ENCODE measurements at places on chromosomes 1 and 21. TPM values are rescaled to one million over a fixed set of nuclear protein-coding genes. Genes with fewer than 3 reads are reported as not detected.

RBM15 gene
- total RNA-seq = 43.1 TPM

DNA sequence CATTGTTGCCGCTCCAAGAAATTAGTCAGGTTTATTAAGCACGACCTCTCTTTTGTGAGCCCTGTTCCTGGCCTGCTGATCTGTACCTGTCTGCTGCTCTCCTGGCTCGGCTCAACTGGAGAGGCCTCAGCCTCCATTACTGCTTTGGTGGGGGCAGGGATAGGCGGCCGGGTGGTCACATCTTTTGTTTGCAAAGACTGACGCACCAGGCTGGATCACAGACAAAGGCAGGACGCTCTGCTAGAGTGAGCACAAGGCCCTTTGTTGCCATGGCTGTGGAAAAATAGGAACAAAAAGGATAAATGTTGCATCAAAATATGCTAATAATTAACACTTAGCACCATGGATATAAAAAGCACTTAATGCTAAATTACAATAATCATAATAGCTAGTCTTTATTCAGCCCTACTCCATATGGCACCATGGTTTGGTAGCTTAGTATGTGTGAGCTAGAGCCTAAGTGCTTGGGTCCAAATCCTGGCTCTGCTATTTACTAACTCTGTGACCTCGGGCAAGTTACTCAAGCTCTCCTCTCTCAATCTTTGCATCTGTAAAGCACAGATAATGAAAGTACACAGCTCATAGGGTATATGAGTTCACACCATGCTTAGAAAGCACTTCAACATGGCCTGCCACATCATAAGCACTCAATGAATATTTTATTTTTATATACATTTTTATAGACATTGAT lies 28.9 kb upstream of the HPDL start:
- DNase-seq = no peak
- no peak overlapping the region for H3K4me3 ChIP-seq
- no peaks in the 10 kb centered on the region for H3K27me3 ChIP-seq
- H3K36me3 ChIP-seq = no peaks in the 10 kb centered on the region

DNA sequence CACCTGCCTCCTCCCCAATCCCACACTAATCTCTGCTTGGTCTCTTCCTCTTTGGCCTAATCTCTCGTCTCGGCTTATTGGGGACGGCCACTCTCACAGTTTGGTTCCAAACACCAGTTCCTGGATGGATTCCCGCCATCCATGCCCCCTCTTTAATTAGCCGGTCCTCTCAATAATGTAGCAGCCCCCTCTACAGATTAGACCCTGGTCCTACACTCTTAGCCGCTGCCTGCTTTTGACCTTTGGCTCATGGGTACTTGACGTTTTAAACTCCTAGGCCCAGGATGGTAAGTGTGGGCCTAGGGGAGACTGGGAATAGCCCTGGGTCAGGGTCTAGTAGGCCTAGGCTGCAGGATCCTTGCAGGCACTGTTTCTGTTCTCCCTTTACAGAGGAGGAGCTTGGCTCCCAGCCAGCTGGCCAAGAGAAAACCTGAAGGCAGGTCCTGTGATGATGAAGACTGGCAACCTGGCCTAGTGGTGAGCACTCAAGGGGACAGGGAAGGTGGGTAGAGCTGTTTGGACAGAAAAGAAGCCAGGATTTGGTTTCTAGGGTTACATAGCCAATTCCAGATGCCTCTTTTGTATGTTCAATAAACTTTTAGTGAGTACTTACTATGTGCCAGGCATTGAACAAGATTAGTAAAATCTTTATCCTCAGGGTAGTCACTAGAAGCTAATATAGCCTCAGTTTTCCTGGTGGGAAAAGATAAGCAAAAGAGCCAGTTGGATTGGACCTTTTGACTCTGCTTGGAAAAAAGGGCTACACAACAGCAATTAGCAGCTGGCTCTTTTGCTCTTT lies 758 bp downstream of the RAD54L start:
- no peaks in the 10 kb centered on the region for H3K36me3 ChIP-seq
- H3K4me3 ChIP-seq = peak overlapping the region; percentile 94
- no peaks in the 10 kb centered on the region for H3K27me3 ChIP-seq
- DNase-seq = peak; percentile 14

SPAG17 gene
- total RNA-seq = not detected

DNA sequence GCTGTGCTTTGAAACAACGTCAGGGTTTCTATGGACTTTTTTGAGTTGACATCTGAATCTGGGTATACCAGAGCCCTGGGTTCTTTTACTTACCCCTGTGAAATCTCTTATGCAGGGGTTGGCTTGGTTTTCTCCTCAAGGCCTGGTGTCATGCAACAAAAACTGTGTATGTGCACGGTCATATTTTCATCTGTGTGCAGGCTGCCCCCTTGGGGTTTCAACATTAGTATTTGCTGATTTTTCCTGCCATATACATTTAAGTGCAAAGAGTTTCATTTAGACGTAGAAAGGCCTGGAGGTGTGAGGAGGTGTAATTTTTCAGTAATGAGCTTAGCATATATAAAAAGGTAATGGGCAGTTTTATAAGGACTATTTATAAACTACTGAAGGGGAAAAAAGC lies 22.0 kb upstream of the ZBTB18 start:
- no peak overlapping the region for H3K27ac ChIP-seq
- no peaks in the 10 kb centered on the region for H3K4me1 ChIP-seq
- DNase-seq = no peak
- H3K36me3 ChIP-seq = no peaks in the 10 kb centered on the region

DNA sequence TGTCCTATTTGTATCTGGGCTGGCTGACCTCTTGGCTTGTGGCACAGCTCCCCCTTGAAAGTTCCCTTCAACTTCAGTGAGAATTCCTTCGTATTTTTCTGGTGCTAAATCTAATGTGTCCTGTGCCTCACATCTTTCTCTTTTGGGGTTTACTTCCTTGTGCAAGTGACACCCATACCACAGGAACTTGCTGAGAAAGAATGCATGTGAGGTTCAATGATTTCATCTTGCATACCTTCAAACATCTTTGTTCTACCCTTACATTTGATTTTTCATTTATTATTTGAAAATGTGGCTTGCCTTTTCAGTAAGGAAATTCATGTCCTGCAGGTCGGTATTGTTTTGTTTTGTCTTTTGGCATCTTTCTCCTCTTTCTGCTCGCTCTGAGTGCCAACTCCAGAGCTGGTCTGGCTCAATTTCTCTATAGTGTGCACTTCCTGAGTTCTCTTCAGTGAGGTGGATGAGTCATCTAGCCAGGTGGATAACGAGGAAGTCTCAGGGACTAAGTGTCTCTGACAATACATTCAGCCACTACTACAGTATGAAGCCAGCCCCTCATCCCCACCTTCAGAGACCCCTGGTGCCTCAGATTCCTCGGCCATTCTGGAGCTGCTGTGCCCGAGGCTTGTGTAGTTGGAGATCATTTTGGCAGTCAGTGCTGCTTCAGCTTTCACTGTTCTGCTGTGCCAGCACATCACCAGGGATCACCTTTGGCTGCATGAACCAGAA lies 59.5 kb downstream of the RIPK4 start:
- H3K4me1 ChIP-seq = no peaks in the 10 kb centered on the region
- H3K27me3 ChIP-seq = peaks cover 14% of the 10 kb centered on the region
- no peak overlapping the region for H3K27ac ChIP-seq
- no peak for DNase-seq

GRCh38 chr1:231592809-231593208 lies 33.8 kb upstream of the DISC1 start:
- H3K36me3 ChIP-seq = no peaks in the 10 kb centered on the region
- H3K4me1 ChIP-seq = peaks cover 8% of the 10 kb centered on the region
- no peak overlapping the region for H3K4me3 ChIP-seq
- H3K27ac ChIP-seq = no peak overlapping the region

OR2G6 gene
- not detected for total RNA-seq

DNA sequence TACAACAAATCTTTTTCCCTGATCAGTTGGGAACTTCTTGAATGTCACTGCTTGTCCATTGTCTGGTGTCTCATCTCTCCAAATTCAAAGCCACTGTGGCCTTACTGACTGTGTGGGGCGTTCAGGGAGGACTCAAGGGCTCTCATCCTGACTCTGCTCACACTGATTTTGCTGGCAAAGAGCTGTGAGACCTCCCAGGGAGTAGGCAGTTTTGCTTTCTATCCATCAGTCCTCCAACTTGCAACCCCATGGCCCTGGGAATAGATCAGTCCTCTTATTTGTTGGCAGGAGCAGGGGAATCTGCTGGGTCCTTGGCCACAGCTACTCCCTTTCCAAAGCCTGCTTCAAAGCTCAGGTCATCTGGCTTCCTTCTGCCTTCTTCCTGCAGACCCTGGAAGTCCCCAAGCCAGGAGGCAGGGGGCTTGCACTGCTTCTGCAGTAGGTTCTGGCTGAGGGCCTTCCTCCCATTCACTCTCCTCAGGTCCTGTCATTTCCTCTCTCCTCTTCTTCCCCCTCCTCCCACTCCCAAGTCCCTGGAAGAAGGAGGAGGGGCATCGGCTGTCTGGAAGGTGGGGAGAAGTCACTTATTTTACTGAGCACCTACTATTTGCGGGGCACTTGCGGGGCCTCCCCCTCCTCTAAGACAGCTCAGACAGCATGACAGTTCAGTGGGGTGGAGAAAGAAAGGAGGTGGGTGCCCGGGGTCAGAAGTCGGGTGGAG lies 876 bp upstream of the NAV1 start:
- no peak for DNase-seq
- no peak overlapping the region for H3K27ac ChIP-seq
- peak overlapping the region; percentile 82 for H3K4me3 ChIP-seq
- peaks cover 68% of the 10 kb centered on the region for H3K27me3 ChIP-seq
- peaks cover 12% of the 10 kb centered on the region for H3K36me3 ChIP-seq

All from naive thymus-derived CD8-positive, alpha-beta T cell (primary cell).